ENCODE measurements at places on chromosomes 7 and 10. TPM values are rescaled to one million over a fixed set of nuclear protein-coding genes. Genes with fewer than 3 reads are reported as not detected.

- H3K4me1 ChIP-seq: peaks cover 2% of the 10 kb centered on the region
- no peak overlapping the region for H3K4me3 ChIP-seq
- H3K27ac ChIP-seq: no peak overlapping the region
Observed at GRCh38 chr10:15601819-15602218, 117.9 kb downstream of the ITGA8 start.

DNA sequence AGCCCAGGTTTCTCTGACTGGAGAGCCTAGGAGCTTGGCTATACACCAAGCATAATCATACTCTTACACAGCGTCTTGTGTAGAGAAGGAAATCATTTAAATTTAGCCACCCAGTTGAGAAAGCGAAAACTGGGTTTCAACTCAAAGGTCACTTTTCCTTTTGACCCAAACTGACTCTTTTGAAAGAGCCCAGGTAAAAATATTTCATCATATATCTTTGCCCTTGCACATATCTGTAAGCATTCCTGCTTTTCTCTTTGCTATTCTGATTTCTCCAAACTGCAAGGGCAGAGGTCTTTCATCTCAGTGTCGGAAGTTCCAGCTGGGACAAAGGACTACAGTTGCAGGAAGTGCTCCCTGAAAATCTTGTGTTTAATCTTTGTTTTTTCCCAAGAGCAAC lies 22.0 kb upstream of the ABCB4 start:
- H3K36me3 ChIP-seq: no peaks in the 10 kb centered on the region
- H3K4me3 ChIP-seq: no peak overlapping the region
- H3K4me1 ChIP-seq: no peaks in the 10 kb centered on the region
- no peaks in the 10 kb centered on the region for H3K27me3 ChIP-seq
- no peak overlapping the region for H3K27ac ChIP-seq
- DNase-seq: no peak

DNA sequence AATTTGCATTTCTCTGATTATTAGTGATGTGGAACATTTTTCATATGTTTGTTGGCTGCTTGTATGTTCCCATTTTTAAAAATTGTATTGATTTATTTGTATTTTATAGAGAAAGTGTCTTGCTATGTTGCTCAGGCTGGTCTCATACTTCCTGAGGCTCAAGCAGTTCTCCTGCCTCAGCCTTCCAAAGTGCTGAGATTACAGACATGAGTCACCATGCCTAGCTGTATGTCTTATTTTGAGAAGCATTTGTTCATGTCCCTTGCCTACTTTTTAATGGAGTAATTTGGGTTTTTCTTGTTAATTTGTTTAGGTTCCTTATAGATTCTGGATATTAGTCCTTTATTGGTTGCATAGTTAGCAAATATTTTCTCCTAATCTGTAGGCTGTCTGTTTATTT lies 214.2 kb upstream of the KAT6B start:
- DNase-seq: no peak
- H3K4me3 ChIP-seq: no peak overlapping the region
- H3K27ac ChIP-seq: no peak overlapping the region
- no peaks in the 10 kb centered on the region for H3K27me3 ChIP-seq

- no peaks in the 10 kb centered on the region for H3K27me3 ChIP-seq
- no peak overlapping the region for H3K4me3 ChIP-seq
- H3K36me3 ChIP-seq: no peaks in the 10 kb centered on the region
- H3K4me1 ChIP-seq: peaks cover 4% of the 10 kb centered on the region
- no peak for DNase-seq
- no peak overlapping the region for H3K27ac ChIP-seq
Observed at GRCh38 chr10:129694184-129694583, 227.1 kb downstream of the MGMT start.

The ZP3 gene
- 2.0 TPM for total RNA-seq

The PLAU gene
- total RNA-seq: 33.6 TPM

All from aorta (tissue), 5 donors.